ENCODE measurements at places on chromosomes 12 and 14.

GRCh38 chr12:74337951-74338350 lies 199.7 kb upstream of the ATXN7L3B start:
- DNase-seq: no peak

- DNase-seq: no peak
Observed at GRCh38 chr12:32727237-32727636, 28.5 kb downstream of the YARS2 start.

DNA sequence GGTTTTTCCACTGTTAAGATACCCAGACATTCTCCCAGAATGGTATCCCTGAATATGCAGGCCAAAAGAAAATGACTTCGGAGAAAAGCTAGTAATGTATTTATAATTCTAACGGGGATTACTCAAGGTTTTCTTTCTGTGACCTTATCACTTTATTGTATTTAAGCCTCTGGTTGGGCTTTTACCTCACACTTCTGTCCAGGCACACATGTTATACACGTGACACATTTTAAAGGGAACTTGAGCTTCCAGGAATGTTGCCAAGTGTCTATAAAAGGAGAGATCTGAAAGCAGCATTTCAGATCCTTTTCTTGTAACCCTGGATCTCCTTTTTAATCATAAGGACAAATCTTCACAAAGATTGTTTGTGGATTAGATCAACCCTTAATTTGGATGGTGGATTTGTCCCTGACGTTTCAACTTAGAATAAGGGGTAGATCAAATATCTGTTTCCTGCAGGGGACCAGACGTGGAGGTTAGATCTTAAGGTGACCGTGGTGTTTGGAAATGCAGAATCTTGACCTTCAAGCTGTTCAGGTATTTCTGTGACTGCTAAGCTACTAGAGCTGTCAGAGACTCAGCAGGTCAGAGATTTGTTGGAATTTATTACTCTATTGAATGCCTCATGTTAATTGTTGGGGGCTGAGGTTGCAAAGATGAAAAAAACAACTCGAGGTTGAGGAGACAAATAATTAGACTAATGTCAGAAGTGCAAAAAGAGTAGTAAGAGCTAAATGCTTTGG lies 1.5 kb downstream of the CIPC start:
- DNase-seq: peak; percentile 78

DNA sequence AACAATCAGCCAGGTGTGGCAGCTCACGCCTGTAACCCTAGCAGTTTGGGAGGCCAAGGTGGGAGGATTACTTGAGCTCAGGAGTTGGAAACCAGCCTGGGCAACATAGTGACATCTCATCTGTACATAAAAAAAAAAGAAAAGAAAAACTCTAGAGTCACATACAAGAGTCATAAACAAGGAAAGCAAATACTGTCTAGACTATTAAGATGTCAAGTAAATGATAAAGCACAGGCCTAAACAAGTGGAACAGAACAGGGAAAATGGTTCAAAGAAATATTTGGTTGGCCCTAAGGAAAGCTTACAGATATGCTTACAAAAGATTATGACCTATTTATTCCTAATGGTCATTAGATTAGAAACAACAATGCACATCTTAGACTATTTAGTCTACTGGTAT lies 12.3 kb downstream of the CDK17 start:
- no peak for DNase-seq

GRCh38 chr12:65657635-65658034 lies 166.6 kb upstream of the HMGA2 start:
- no peak for DNase-seq

DNA sequence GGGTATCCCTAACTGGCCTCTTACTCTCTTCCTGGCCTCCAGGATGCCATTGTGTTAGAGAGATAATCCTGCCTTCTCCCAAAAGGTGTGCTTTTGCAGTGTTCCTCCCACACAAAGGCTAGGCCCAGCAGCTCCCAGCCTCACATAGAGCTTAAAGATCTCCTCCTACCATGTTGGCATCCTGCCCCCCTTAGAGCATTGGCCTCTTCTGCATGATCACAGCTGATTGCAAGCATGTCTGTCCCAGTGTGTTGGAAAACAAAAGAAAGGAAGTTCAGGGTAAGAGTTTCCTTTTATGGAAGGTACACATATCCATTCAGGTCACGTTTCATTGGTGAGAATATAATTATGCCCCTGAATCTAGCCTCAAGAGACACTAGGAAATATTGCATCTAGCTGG lies 405.4 kb downstream of the TMTC2 start:
- peak; percentile 23 for DNase-seq

- DNase-seq: peak; percentile 18
Observed at GRCh38 chr12:4910502-4911315, 1.0 kb downstream of the KCNA1 start.

GRCh38 chr12:89523843-89524540 lies 604 bp downstream of the GALNT4 start:
- DNase-seq: no peak

DNA sequence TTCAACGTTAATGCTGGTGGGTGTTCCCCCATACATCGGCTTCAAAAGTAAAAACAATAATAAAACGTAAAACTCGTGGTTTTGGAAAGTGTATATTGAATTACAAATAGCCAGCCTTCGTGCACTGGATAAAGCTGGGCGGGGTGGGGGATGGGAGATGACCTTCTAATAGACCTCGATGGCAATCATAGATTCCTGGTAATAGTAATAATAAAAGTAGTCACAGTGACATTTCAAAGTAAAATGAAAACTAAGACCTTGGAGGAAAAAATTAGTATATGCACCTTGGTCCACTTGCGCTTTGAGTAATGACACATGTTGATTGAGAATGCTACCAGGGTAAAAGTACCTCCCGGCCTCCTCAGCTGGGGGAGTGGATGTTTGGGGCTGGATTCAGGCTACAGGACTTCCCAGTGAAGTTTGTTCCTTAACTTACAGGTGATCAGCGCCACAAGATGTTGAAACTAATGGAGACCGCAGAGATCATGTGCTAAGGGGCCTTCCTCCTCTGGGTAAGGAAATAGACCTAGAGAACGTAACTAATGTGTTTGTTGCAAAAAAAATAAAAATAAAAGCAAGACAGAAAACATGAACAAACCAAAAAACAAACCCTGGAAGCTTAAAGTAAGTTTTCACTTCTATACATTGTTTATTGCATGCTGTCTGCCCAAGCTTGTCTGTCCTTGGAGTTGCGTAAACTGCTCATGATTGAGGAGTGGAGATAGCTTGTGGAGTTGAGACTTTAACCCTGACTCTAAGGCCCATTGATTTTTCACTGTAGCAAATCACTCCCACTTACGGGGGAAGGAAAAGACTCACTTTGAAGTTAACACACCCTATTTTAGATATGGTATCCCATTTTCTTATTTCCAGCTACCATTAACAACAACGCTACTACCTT lies 907 bp upstream of the LRIG3 start:
- DNase-seq: no peak
